ENCODE measurements at places on chromosomes 6 and 20.

DNA sequence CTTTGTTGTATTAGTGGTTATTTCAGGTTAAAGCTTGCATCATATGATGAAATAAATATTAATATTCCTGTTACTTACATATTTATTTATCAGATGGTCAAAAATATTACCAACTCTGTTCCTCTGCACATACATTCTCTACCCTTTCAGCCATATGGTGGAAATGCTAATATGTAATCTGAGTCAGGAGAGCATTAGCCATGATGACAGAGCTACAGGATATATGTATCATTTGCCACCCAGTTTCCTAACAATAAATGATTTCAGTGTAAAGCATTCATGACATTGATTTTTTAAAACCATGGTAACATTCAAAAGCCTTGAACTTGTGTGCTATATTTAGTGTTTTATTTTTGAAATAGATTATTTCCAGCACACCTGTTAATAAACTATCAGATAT, 16.6 kb downstream of the POPDC3 start:
- DNase-seq: no peak

DNA sequence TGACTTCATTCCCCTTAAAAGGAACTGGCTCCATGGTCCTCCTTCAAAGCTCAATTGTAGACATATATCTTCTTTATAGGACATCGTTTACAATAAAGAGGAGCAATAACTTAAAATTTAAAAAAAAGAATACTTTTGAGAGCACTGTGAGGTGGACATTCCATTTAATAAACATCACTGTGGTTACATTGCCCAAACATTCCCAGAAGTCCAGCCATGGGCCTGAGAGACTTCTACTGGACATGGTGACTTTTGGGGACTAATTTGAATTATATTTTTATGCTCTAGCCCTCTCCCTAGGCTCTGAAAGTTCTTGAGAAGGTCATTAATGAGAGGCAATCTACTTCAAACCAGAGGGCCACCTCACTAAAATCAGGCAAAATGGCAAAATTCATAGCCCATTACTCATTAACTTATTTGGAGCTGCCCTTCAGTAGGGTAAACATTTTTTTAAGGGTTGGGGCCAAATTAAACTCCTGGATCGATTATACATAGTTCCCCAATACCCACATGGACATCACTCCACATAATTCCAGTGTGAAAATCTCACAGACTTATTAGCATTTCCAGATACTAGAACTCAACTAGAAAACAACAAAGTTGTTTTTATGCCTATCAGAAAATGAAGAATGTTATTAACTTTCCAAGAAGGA, 17.1 kb downstream of the ISM1 start:
- no peak for DNase-seq

DNA sequence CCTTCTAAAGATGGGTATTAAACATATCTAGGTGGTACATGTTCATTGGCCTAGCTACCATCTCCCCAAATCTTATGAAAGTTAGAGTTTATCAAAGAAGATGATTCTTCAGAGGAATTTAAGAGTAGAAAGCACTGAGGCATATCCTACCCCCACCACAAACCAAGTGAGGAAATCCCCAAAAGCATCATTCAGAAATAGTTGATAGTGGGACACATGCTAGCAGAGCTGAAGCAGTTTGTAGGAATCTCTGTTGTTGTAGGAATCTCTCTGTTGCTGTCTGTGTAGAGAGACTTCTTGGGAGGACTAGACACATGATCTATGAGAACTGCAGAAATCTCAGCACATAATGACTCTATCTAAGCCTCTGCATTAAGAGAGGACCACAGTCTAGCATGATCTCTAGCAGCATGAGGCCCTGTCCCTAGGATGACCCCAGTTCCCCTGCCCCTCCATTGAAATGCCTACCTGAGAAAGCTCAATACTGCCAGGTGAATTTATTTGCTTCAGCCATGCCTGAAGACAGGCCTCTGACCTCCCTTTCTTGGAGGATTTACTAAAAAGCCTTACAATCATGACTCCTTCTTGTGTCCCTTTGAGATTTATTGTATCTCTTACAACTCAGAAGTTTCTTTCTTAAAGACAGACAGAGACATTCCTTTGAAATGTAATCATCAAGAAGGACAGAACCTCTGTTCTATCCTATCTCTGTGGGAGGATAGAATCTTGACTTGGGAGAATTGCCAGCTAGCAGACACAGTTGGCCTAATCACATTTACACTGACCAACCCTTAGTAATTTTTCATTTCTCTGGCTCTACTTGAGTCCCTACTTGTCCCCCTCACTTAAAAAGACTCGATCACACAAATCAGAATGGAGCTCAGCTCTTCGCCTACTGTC, 582.4 kb downstream of the PHF3 start:
- DNase-seq: no peak

GRCh38 chr6:110139052-110139451, 40.4 kb downstream of the WASF1 start:
- DNase-seq: no peak

All from HuH-7.5 (cell line).